NCI-H2171 treated with DMSO at 0.1 percent for 48 hours (cell line): ENCODE measurements at places on chromosomes 2 and 18.

DNA sequence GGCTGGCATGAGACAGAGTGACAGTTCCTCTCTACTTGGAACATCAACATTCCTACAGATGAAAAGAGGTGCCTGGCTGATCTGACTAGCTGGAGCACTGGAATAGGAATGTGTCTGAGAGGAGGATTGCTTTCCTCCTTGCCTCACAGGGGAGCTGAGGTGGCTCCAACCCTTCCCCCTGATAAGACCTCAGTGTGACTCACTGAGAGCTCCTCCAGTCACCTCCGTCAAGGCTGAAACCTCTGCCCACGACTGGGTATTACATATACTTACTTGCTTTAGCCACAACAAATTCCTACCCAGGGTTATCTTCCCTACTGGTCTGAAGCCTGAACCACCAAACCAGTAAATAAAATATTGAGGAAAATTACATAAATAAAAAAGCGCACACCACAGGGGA lies 342.7 kb upstream of the REG3G start:
- no peak for DNase-seq

GRCh38 chr18:50656841-50657470 lies 97.1 kb downstream of the MAPK4 start:
- DNase-seq: no peak

GRCh38 chr18:6728331-6728730 lies 1.2 kb upstream of the ARHGAP28 start:
- DNase-seq: no peak

- DNase-seq: no peak
Observed at GRCh38 chr18:70188113-70188512, 17.4 kb downstream of the RTTN start.
